AG08396 (cell line): ENCODE measurements at places on chromosomes 4 and X.

GRCh38 chr4:182400081-182400480, 156.9 kb downstream of the TENM3 start:
- no peak for DNase-seq

DNA sequence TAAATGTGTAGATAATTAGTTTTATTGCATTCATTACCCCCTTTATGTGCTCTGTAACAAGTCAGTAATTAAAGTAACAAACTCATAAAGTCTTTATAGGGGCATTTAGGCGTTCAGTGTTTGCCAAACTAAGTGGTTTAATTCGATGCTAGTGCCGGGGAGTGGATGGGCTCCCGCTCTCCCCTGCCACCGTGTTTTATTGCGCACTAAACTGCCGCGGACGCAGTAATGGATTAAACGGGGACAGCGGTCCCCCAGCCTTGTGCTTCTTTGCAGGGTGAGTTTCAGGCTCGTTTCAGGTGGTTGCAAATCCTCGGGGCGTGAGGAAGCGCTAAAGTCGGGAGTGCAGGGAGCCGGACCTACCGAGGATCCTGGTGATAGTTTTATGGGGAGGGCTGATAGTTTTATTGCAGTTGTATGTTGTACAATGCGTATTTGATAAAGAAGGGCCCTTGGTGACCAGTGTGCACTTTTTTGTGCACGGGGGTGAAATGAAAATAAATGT, 1.6 kb upstream of the PHOX2B start:
- DNase-seq = no peak

DNA sequence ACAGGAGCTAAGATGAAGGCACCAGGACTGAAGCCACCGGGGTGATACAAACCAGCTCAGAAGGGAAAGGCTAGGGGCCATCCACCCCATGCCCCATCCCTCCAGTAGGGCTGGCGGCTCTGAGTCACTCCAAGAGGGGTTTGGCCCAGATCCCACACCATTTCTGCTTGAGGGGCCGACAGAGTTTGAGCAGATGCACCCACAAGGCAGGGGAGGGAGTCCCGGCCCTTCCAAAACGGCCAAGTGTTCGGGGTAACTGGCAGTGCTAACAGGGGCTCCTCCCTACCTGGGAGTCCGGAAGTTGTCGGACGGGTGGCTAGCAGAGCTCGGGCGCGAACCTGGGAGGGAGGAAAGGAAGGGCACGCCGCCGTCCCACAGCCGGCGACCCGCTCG, 412 bp downstream of the SLC10A3 start:
- peak; percentile 54 for DNase-seq

GRCh38 chr4:97912156-97912555, 231.1 kb downstream of the STPG2 start:
- DNase-seq = no peak

GRCh38 chr4:110668463-110669235, 45.8 kb upstream of the PITX2 start:
- no peak for DNase-seq

DNA sequence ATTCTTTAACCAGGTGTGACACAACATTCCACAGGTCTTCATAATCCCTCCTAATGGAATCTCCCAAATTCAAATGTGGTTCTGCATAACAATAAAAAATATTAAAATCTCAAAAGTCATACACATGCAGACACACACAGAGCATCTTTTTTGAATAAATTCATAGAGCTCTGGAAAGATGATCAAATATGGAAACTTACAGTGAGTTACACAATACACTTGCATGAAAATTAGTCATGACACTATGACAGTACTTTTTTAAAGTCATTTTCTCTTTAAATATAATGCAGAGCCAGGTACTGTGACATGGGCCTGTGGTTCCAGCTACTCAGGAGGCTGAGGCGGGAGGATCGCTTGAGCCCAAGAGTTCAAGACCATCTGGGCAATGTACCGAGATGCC, 38.9 kb downstream of the DDX60L start:
- no peak for DNase-seq

DNA sequence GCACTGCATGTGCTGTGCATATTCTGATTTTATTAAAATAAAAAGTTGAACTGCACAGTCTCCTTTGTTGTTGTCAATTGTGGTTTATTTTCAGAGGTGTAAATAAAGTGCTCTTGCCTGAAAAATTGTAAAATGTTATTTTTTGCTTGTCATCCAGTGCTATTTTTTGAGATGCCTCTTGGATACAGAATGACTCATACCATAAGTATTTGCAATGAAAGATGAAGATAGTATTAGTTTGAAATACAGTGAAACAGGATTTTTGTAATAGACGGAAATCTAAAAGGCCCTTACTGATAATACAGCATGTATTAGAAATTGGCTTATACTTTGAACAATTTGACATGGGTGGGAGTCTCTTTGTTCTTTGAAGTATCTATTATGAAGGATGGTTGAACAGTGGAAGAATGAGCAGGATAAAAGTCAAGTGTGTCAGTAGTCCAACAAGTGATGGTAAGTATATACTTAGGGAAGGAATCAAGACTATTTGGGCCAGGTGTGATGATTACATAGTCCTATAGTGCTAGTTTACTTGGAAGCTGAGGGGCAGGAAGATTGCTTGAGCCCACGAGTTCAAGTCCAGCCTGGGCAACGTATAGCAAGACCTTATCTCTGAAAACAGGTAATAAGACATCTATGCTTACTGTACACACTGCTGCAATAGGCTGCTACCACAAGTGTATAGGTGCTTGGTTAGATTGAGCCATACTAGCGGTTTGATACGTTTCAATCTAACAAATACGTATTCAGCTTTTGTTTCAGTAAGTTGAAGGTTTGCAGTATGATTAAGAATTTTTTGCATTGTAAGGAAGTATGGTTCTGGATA, 16.4 kb downstream of the DDX3X start:
- DNase-seq = no peak

DNA sequence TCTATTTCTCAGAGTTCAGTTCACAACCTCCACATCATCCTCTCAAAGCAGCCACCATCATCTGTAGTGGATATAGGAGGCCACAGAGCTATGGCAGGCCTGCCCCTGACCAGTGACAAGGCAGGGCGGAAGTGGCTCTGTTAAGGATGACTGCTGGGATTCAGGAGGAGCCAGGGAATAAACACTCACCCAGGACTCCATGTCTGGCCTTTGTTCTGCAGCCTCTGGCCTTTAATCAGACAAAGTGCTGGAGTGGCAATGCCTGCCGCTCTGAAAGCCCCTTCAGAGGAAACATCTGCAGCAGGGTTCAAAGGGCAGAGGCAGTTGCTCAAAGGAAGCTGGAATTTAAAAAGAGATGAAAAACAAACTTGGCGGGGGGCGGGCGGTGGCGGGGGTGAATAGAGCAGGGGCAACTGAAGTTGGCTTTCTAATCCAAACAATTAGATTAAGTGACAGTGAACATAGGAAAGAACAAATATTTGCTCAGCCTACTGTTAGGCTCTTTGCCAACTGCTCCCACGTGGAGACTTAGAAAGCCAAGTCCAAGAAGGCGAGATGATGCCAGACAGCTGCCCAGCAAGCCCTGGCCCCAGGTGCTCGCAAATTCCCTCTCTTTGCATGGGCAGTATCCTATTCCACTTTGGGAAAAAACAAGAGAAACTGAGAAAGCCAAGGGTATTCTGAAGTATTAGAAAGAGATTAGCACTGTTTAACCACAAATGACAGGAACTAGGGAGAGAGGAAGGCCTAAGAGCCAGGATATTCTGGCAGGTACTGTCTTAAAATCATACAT, 5.5 kb downstream of the MPP1 start:
- peak; percentile 18 for DNase-seq

GRCh38 chr4:32485956-32486355, 1765.8 kb downstream of the PCDH7 start:
- no peak for DNase-seq

- DNase-seq = no peak
These were observed 28.0 kb upstream of the TMEM150C start for GRCh38 chr4:82589756-82590155.

- DNase-seq = no peak
These were observed 880 bp downstream of the UNC5C start for GRCh38 chr4:95547715-95548471.

- DNase-seq = no peak
These were observed 95.8 kb upstream of the GEMIN8 start for GRCh38 chrX:14125462-14125861.

- DNase-seq = no peak
These were observed 17.5 kb downstream of the MTMR8 start for GRCh38 chrX:64377753-64378152.

GRCh38 chrX:15549189-15550012, 48.8 kb downstream of the BMX start:
- no peak for DNase-seq

- no peak for DNase-seq
These were observed 83.6 kb downstream of the PPP1R2C start for GRCh38 chrX:42694260-42694815.

- DNase-seq = peak; percentile 29
These were observed 172.7 kb upstream of the GIMD1 start for GRCh38 chr4:106541253-106541652.

- no peak for DNase-seq
These were observed 32.0 kb upstream of the TBC1D1 start for GRCh38 chr4:37858872-37859271.

DNA sequence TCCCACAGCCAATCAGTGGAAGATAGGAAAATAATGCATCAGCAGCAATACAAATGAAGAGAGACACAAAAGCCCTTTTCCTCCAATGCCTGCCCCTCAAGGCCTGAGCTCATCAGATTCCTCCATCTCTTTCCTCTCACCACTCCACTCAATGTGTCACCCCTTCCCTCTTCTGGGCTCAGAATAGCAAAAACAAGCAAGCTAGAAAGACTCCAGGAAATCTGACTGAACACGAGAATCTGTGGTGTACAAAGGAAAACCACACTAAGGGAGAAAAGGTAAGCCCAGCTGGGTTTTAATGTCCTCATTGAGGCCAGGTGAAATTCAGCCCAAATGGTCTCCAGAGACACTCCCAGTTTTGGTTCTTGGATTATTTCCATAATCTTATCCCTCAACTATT, 46.3 kb downstream of the ARHGEF9 start:
- DNase-seq = no peak

DNA sequence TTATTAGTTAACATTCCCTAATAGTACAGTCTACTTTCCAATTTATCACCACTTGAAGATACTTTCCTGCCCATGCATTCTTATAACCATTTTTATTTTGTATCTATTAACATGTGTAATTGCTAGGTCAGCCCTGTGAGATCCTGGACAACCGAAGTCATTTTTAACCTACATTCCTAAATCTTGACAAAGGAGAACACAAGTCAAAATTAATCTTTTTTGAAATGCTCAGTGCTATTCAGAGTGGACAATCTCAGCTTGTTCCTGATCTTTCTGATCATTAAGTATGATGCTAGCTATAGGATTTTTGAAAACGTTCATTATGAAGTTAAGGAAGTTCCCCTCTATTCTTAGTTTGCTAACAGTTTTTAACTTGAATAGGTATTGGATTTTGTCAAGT, 37.5 kb downstream of the ANXA10 start:
- no peak for DNase-seq

GRCh38 chr4:100284129-100284880, 94.0 kb upstream of the DDIT4L start:
- no peak for DNase-seq

DNA sequence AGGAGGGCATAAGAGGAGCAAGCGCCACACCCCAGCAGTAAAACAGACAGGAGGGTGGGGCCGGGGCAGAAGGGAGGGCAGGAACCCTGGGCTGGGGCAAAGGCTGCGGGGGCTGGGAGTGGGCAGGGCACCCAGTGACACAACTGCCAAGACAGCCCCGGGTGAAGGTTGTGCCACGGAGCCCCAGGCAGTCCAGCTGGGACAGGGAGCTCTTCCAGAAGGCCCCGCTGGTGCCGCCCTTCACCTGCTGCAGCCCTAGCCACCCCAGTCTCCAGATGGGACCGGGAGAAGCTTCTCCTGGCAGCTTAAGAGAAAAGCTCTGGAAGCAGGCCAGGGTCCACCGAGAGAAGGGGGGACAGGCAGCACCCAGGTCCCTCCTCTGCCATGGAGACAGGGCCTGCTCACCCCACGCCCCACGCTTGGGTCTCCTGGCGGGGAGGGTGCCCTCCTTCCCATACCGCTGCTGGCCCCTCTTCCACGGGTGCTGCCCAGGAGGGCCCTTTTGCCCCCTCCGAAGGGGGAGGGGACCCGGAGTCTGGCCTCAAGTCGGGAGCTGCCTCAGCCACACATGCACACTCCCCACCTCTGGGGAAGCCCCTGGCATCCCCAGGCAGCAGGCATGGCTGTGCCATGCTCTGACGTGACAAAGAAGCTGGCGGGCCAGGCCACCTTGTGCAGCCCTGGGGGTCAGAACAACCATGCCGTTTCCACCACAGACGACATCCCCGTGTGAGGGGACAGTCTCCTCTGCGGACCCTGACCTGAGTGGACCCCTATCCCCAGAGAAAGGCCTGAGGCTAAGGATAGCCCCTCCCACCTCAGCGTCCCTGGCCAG, 1.5 kb downstream of the DGKQ start:
- no peak for DNase-seq

DNA sequence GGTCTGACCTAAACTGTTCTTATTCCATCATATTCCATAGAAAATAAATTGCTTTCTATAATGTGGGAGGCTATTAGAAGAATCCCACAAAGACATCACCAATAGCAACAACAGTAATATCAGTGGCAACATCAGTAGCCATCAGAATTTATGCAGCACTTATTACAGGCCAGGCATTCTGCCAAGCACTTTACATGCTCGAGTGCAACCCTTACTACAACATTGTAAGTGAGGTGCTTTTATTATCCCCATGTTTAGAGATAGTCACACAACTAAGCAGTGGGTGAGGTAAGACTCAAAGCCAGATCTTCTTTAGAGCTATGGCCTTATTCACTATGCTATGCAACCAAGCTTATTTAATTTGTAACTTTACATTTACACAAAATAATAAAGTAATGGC, 317.1 kb upstream of the BMP3 start:
- DNase-seq = no peak

- no peak for DNase-seq
These were observed 984.0 kb upstream of the TENM3 start for GRCh38 chr4:181259081-181259709.

- peak; percentile 69 for DNase-seq
These were observed at the start of gene TRPC3 for GRCh38 chr4:121951521-121952110. TRPC3 (minus strand) TSS chr4:121952060; CDS start chr4:121951680, 380 bp downstream.

GRCh38 chrX:68874076-68874475, 45.3 kb downstream of the EFNB1 start:
- DNase-seq = no peak
